Activated CD4-positive, CD25-positive, alpha-beta regulatory T cell (primary cell): ENCODE measurements at places on chromosomes 16 and 17.

DNA sequence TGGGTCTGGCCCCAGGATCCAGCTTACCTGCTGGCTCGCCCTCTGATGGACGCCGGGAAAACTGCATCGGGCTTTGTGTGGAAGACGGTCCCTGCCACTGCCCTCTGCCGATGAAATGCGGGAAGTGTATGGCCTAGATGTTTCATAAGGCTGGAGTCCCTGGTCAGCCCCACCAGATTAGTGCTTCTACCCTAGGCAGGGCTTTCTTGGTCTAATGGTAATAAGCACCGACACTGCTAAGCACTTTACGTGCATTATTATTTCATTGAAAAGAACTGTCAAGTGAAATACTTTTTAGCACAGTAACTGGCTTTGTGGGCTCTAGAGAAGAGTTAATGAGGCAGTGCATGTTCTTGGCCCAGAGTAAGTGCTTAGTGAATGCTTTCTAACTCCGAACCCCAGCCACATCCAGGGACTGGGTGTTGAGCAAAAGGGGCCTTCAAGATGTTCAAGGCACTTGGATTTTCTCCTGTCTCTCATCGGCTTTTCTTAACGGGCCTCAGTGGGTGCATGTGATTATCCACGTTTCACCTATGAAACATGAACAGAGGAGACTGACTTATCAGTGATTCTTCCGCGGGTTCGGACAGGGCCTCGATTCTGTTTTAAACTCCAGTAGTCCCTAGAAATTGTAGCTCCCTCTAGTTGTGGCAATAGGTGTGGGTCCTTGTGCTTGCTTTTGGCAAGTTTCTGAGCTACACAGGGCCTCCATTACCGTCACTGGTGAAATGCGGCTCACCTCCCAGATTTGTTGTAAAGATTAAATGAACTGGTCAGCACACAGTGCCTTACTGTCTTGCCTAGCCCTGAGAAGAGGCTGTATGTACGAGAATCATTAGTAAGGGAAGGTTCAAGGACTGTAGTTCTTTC, 6.6 kb downstream of the TRAF4 start:
- peak; percentile 74 for DNase-seq

DNA sequence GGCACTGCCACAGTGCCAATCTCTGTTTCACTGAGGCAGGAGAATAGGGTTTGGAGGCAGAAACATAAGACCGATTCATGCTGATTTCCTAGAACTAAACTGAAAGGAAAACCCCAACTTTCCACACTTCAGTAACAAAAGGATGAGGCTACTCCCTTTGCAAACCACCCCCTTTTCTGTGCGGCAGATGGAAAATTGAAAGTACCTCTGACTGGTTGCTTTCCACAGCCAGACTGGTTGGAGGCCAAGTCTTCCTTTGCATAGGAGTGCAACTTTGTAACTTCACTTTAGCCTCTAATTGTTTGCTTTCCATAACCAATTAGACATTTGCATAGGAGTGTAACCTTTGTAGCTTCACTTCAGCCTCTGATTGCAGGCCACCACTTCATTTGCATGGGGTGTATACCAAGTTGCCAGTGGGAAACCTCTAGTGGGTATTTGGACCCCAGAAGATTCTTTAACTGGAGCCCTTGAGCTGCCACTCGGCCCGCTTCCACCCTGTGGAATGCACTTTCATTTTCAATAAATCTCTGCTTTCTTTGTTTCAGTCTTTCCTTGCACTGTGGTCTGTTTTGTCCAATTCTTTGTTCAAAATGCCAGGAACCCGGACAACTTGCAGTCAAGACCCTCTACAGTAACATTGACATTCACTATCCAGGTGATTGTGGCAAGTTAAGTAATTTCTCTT, 252.0 kb downstream of the UTP18 start:
- DNase-seq: no peak

GRCh38 chr16:17053536-17054160, 417.1 kb downstream of the XYLT1 start:
- no peak for DNase-seq

- DNase-seq: no peak
Observed at GRCh38 chr17:46841561-46842379, 9.6 kb upstream of the WNT9B start.

- peak; percentile 73 for DNase-seq
Observed at GRCh38 chr17:82418001-82418986, at the start of the genes HEXD and OGFOD3. Gene HEXD, plus strand, starts transcription at chr17:82418347. Its CDS starts 1,453 bp downstream, at chr17:82419800. Gene OGFOD3, minus strand, starts transcription at chr17:82418586. Its CDS starts 101 bp downstream, at chr17:82418485.

GRCh38 chr17:65850486-65850885, 289.0 kb upstream of the AXIN2 start:
- DNase-seq: no peak

DNA sequence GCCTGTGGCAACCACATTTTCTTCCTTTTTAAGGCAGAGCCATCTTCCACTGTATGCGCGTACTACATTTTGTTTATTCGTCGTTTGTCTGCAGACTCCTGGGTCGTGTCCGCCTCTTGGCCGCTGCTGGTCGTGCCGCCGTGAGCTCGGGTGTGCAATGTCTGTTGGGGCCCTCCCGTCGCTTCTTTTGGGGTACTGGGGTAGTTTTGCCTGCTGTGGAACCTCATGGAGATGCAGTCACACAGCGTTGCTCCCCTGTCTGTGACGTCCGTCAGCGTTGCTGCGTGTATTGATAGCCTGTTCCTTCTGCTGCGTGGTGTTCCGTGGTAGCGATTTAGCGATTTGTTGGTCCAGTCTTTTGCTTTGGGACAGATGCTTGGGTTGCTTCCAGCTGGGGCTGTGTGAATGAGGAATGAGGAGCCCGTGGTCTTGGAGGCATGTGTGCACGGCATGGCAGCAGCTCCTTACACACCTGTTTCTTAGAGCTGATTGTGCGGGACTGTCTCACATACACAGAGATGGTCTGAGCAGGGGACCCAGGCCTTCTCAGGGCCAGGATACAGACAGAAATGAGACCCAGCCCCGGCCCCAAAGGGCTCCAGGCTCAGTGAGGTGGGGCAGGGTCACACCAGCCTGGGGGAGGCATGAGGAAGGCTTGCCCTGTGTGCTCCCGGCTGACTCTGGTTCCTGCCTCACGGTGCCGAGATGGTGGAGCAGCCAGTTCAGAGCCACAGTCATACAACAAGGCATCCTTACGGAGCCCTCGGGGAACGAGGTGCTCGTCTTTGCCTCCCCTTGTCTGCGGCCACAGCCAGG, 78.4 kb upstream of the GSE1 start:
- no peak for DNase-seq

- no peak for DNase-seq
Observed at GRCh38 chr17:66760324-66760723, 74.6 kb upstream of the CACNG5 start.

DNA sequence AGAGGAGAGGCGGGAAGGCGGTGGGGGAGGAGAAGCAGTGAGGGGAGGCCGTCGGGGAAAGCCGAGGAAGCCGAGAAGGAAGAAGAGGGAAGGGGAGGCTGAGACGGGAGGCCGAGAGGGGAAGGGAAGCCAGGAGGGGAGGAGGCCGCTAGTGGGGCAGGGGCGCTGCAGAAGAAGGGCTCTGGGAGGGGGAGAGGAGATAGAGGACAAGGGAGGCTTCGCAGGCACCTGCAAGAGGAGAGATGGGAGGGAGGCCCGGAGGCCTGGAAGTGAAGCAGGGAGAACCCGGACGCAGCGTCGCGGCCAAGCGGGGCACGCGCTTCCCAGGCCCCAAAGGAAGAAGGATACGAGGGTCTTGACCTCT, 2.3 kb downstream of the C17orf58 start:
- no peak for DNase-seq

DNA sequence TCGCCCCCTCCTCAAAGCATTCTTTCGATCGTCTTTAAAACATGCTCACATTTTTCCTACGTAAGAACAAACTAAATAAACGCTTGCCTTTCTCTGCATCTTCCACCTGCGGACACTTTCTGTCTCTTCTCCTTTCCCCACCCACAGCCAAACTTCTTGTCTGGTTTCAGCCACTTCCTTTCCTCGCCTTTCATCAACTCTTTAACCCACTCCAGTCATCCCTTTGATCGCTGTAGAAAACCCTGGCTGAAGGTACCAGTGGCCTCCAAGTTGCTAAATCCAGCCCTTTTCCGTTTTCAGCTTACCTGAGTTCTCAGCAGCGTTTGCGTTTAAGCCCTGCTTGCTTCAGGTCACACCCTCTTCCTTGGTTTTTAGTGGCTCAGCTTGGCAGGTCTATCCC, 483 bp downstream of the RPA1 start:
- no peak for DNase-seq

- no peak for DNase-seq
Observed at GRCh38 chr16:77424871-77425604, 9.8 kb downstream of the ADAMTS18 start.

DNA sequence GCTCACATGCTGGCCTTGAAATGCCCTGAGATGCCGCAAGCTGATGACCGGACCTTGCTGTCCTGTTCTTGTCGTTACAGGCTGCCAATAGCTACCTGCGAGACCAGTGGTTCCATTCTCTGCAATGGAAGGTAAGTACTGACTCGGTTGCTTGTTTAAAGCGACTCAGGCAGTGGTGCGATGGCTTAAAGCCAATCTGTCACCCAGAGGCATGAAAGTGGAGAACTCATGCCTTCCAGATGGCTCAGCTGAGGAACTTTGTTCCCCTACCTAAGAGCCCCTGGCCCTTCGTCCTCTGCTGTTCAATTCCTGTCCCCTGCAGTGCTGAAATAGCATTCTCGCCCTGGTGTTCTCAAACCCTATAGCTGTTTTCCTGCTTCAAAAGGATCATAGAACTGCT, 158.3 kb upstream of the PLCG2 start:
- DNase-seq: no peak
